PC-9 (cell line): ENCODE measurements at places on chromosomes 2 and 18. TPM values are rescaled to one million over a fixed set of nuclear protein-coding genes. Genes with fewer than 3 reads are reported as not detected.

VIT gene
- not detected in 2 replicates for total RNA-seq

USP37 gene
- total RNA-seq = 13.1 and 15.4 TPM in 2 replicates

DNA sequence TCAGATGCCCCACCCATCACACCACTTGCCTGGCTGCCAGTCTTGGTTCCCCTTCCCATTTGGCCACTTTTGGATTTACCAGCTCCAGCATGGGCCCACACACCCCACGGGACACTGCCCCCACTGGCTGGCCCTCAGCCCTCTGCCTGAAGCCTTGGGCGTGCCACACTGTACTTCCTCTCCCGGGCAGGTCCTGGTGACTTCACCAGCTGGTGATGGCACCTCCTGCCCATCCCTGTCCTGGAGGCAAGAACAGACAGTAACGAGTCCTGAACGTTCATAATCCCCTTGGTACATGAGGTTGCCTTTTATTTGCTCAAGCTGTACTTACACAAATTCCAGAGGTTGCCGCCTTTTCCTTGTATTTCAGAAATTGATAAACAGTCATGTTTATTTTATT lies 81.1 kb downstream of the TMEM17 start:
- H3K4me3 ChIP-seq = no peak overlapping the region
- no peaks in the 10 kb centered on the region for H3K36me3 ChIP-seq
- peaks cover 4% of the 10 kb centered on the region; the same call in 1 of the 2 replicates for H3K4me1 ChIP-seq
- no peak for DNase-seq
- H3K27ac ChIP-seq = no peak overlapping the region

DNA sequence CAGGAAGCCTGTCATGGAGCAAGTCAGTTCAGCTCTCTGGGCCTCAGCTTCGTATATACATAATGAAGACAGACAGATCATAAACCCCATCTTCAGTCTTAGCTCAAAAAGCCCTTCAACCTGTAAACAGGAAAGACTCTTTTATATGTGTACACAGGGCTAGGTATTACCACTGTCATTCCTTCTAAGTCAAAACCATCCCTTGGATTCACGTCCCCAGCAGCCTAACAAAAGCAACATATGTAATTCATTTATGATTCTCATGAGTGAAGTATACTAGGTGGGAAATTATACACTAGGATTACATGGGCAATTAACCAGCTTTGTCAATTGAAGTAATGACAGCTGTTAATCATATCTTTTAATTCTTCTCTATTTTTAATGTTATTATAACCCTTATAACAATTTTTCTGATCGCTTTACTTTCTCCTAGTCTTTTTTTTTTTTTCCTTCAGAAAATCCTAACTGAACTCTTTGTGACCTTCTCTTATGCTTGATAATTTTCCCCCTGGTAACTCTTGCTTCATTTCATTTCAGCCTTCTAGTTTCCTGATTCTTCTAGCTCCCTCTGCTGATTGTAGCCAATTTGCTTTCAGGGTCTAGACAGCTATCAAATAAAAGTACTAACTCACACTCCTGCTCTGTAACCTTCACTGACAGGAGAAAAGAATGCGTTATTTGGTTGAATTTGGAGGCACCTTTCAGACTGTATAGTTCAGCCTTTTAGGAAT lies 99.7 kb downstream of the RBM43 start:
- no peak overlapping the region for H3K4me3 ChIP-seq
- no peak for DNase-seq
- H3K4me1 ChIP-seq = no peaks in the 10 kb centered on the region
- no peak overlapping the region for H3K27ac ChIP-seq
- no peaks in the 10 kb centered on the region for H3K27me3 ChIP-seq
- no peaks in the 10 kb centered on the region for H3K36me3 ChIP-seq

GALNT13 gene
- total RNA-seq = 3.6 and 4.0 TPM in 2 replicates

DNA sequence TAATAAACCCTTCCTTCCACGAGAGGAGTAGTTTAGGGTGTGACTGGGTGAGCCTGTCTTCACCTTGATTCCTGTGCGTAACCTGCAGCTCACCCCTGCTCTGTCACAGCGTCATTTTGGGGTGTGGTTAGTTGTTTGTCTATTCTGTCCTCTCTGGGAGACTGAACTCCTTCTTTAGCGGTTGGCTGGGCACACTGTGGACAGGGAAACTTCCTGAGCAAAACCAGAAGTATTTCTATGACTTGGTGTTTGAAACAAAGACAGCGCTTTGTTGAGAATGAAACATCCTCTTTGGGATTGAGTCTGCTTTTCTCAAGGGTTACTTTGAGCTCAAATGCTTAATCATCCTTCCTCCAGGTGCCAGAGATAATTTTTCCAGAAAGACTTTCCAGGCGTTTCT lies 270.7 kb downstream of the HRH4 start:
- peaks cover 5% of the 10 kb centered on the region; the same call in 1 of the 2 replicates for H3K27me3 ChIP-seq
- H3K27ac ChIP-seq = no peak overlapping the region
- DNase-seq = no peak
- H3K4me1 ChIP-seq = no peaks in the 10 kb centered on the region
- no peaks in the 10 kb centered on the region for H3K36me3 ChIP-seq

NT5DC4 gene
- total RNA-seq = 6.1 and 6.5 TPM in 2 replicates
